Aortic smooth muscle cell (primary cell): ENCODE measurements at places on chromosomes 2 and 18. TPM values are rescaled to one million over a fixed set of nuclear protein-coding genes. Genes with fewer than 3 reads are reported as not detected.

The CNTNAP5 gene
- not detected in 2 replicates for total RNA-seq

The PIEZO2 gene
- total RNA-seq: 0.31 and 4.1 TPM in 2 replicates

The GPR35 gene
- 0.19 and 0.26 TPM in 2 replicates for total RNA-seq

The GBX2 gene
- not detected in 2 replicates for total RNA-seq

The C2orf81 gene
- total RNA-seq: 0.87 and 1.1 TPM in 2 replicates

The TMEM178A gene
- 1.5 and 1.7 TPM in 2 replicates for total RNA-seq

The CYP1B1 gene
- 37.8 and 84.2 TPM in 2 replicates for total RNA-seq

The TTN gene
- total RNA-seq: 5.6 and 6.9 TPM in 2 replicates

The CRYBA2 gene
- total RNA-seq: not detected in 2 replicates

The ACSL3 gene
- 151 and 177 TPM in 2 replicates for total RNA-seq

The GPR55 gene
- not detected in 2 replicates for total RNA-seq

The CDH2 gene
- total RNA-seq: 34.0 and 57.3 TPM in 2 replicates

The ASTL gene
- total RNA-seq: not detected in 2 replicates

The NEURL3 gene
- not detected in 2 replicates for total RNA-seq

The FOSL2 gene
- total RNA-seq: 25.6 and 26.6 TPM in 2 replicates

The TUBA3E gene
- total RNA-seq: not detected in 2 replicates

The DNMT3A gene
- 14.1 and 14.8 TPM in 2 replicates for total RNA-seq

The UNC80 gene
- total RNA-seq: 0.19 TPM in 1 of 2 replicates, not detected in the other

The ZFAND2B gene
- total RNA-seq: 30.0 and 37.5 TPM in 2 replicates

The SP3 gene
- 85.9 and 93.1 TPM in 2 replicates for total RNA-seq

The ATP6V1C2 gene
- total RNA-seq: not detected in 2 replicates

The APOB gene
- under 0.01 TPM in 2 replicates for total RNA-seq

The DES gene
- total RNA-seq: 0.13 and 0.62 TPM in 2 replicates

The CYP26B1 gene
- total RNA-seq: 0.25 and 0.92 TPM in 2 replicates

The PDE11A gene
- total RNA-seq: under 0.01 and 0.13 TPM in 2 replicates
